Astrocyte (in vitro differentiated cells and primary cell): ENCODE measurements at places on chromosomes 1 and 21.

GRCh38 chr1:47968556-47968888 lies 28.7 kb downstream of the TRABD2B start:
- no peak for DNase-seq

- DNase-seq = peak; percentile 17
These were observed at the start of gene PALMD for GRCh38 chr1:99645699-99646531. Gene PALMD (plus strand): TSS chr1:99646113. CDS start chr1:99646318, 205 bp downstream.

GRCh38 chr1:90142697-90143096 lies 147.8 kb downstream of the ZNF326 start:
- no peak for DNase-seq

DNA sequence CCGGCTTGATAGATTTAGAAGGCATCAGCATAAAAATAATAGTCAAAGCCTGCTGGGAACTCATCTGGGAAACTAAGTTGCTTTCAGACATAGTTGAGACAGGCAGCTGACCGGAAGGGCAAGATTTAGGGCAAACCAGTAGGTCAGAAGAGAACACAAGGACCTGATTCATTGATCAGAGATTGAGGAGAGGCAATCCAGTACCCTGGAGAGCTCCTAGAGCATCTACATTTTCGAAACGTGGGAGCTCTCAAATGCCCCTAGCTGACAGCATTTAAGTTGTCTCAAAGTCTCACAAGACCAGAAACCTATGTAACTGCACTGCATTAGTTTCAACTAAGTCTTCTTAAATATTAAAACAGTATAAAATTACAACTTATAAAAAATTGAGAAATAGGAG lies 22.9 kb upstream of the MTF2 start:
- DNase-seq = peak; percentile 21

GRCh38 chr21:29130270-29130969 lies at the start of gene MAP3K7CL:
Gene MAP3K7CL (plus strand): TSS chr21:29130644. CDS start chr21:29133345, 2,701 bp downstream.
- peak; percentile 100 for DNase-seq

- peak; percentile 90 for DNase-seq
These were observed at the start of gene ZBTB8OS for GRCh38 chr1:32650248-32650751. Gene ZBTB8OS (minus strand): TSS chr1:32650550. CDS start chr1:32650529, 21 bp downstream.

GRCh38 chr21:46666941-46667740 lies 31.7 kb downstream of the PRMT2 start:
- DNase-seq = peak; percentile 39

DNA sequence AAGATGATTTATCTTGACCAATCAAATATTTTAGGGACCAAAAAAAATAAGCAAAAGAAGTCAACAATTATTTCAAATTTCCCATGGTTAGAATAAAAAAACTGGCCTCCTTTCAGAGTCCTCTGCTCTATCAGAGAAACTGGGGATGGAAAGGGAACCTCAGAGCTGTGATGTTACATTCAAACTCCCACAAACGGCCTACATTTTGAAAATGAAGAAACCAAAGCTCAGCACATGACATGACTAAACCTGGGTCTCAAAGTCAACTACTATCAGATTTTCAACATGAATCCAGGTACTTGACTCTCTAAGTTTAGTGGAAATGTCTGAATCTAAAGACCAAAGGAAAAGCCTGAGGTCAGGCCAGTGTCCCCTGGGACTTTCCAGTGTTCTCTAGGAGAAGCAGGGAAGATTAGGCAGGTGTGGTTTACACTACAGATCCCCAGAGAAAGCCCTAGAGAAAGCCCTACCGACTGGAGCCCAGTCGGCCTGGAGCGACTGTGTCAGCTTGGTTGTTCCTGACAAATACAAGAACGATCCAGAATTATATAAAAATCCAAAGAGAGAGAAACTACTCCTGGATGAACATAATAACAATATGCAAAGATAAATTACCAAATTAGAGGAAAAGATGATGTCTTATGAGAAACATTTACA lies 24.8 kb downstream of the JAK1 start:
- no peak for DNase-seq

- no peak for DNase-seq
These were observed 35.4 kb downstream of the OR2C3 start for GRCh38 chr1:247500865-247501264.

- peak; percentile 99 for DNase-seq
These were observed 49.0 kb downstream of the MAP10 start for GRCh38 chr1:232853994-232854797.

DNA sequence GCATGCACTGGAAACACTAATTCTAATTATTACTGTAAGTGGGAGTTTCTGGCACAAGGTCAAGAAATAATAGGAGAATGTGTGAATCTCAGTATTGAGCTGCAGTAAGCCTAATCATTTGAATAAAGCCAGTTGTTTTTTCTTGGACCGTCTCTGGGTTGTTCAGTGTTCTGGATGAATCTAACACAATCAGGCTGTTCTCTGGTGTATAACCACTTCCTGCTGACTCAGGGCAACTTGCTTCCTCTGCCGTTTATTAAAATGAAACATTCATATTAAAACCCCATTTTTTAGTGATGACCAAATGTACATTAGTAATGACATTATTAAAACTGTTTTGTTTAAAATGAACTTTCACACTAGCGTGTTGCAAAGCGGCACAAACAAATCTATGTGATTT lies 273.1 kb upstream of the SNX7 start:
- DNase-seq = peak; percentile 84

- no peak for DNase-seq
These were observed 39.7 kb downstream of the CHD5 start for GRCh38 chr1:6140413-6140812.

DNA sequence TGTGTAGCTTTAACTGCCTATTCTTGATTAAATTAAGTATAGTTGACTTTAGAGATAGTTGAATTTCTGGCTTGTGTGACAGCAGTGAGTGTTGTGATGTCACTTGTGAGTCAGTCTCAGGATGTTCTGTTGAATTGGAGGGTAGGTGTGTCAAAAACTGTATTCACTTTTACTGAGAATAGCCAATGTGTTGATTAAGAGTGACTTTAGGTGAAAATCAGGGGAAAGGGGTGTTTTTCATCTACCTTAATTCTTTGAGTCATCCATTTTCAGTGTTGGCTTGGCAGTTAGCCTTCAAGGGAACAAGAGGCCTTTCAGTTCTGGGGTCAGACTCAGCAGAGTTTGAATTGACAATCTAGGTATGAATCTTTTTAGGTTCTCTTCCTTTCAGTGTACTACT lies 75.9 kb downstream of the CDC14A start:
- DNase-seq = no peak

GRCh38 chr21:16117331-16117730 lies 387.5 kb downstream of the USP25 start:
- peak; percentile 45 for DNase-seq

DNA sequence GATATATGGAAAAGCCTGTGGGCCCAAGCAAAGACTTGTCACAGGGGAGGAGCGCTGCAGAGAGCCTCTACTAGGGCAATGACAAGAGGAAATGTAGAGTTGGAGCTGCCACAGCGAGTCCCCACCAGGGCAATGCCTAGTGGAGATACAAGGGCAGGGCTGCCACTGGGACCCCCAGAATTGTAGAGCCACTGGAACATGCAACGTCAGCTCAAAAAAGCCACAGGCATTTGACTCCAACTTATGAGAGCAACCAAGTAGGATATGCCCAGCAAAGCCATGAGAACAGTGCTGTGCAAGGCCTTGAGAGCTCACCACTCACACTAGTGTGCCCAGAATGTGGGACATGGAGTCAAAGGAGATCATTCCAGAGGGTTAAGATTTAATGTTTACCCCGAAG lies 63.7 kb upstream of the CAMK1G start:
- DNase-seq = no peak

GRCh38 chr1:244092964-244093638 lies 42.0 kb downstream of the ZBTB18 start:
- no peak for DNase-seq

DNA sequence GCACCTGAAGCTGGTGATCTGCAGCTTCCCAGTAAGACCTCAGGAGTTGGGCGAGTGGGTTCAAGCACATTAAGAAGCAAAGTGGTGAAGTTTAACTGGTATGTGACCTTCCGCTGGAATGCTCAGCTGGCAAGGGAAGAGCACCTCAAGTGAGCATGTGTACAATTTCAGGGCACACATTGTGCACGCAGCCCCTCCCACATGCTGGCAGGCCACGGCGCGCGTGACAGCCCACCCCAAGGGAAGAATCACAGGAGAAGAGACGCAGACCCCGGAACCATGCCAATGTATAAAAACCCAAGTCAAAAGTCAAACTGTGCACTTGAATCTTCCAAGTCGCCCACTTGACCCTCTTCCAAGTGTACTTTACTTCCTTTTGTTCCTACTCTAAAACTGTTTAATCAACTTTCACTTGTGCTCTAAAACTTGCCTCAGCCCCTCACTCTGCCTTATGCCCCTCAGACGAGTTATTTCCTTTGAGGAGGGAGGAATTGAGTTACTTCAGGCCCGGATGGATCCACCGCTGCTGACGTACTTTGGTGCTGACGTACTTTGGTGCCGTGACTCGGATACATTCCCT lies 20.0 kb downstream of the LRRC3 start:
- no peak for DNase-seq

DNA sequence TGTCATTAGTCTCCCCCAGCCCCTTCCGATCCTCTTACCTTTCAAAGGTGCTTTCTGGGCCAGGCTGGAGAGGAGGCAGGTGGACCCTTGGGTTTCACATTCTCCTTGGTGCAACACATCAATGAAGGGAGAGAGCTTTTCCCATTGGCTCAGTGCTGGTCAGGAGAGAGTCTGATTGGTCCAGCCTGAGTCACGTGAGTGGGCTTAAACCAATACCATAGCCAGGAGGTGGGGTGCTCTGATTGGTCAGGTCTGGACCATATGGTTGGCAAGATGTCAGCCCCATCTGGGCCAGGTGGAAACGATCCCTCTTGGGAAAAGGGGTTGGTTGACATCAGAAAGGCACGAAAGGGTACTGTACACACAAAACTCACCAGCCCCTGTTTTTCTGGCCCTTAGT lies 44.8 kb upstream of the ABCG1 start:
- DNase-seq = no peak

DNA sequence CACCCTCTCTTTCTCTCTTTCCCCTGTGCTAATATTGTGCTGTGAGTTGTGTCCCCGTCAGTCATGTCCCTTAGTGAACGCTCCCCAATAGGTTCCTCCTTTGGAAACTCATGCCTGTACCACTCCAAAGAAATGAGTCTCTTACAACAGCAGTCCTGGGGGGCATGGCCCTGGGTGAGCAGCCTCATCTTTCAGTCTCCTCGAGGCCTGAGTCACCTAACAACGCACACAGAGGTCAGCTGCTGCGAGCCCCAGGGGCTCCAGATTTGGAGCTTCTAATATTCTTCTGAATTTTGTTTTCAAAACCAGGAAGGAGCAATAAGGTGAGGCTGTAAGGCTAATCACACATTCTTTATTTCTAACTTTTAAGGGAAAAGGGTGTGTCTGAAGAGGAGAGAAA lies 30.5 kb upstream of the ZBTB8A start:
- no peak for DNase-seq

DNA sequence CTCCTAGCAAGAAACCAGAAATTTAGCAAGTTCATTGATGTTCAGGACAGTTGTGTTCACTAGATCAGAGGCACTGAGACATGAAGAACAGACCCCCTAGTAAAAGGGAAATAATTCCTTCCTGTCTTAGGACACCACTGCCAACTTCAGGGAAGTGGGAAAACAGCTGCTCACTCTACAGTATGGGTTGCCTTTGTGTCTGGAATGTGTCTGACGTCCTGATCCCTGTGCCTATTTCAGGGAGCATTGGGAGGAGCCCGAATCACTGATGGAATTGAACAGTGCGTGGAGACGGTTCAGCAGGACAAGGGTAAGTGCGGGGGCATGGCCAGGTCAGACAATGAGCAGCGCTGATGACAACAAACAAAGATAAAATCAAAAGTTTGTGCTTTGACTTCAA lies 21.0 kb downstream of the S100A11 start:
- DNase-seq = no peak

GRCh38 chr1:226424221-226425003 lies 16.5 kb upstream of the PARP1 start:
- peak; percentile 47 for DNase-seq

DNA sequence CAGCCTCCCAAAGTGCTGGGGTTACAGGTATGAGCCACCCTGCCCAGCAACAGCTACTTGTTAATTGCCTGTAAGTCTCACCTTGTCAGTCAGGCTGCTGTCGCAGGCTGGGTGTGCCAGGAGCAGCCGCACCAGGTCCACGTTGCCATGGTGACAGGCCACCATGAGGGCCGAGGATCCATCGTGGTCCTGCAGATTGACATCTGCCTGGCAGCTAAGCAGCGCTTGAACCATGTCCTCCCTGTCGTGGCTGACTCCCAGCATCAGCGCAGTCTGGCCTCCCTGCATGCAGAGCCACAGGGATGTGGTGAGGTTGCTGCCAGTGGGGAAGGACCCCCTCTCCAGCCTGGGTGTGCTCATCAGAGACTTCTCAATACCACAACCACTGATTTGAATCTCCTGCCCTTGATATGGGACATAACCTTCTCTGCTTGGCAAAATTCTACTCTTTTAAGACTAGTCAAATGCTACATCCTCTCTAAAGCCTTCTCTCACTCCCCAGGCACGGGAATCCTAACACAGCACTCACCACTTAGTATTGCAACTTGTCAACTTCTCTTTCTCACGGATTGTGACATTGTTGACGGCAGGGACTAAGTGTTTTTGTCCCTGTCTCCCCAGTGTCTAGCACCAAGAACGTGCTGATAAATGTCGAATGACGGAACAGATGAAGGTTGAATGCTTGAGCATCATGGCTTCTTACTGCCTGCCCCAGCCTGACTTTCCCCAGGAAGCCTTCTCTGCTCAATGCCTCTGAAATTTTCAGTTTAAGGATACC lies 52.9 kb downstream of the L1TD1 start:
- no peak for DNase-seq

DNA sequence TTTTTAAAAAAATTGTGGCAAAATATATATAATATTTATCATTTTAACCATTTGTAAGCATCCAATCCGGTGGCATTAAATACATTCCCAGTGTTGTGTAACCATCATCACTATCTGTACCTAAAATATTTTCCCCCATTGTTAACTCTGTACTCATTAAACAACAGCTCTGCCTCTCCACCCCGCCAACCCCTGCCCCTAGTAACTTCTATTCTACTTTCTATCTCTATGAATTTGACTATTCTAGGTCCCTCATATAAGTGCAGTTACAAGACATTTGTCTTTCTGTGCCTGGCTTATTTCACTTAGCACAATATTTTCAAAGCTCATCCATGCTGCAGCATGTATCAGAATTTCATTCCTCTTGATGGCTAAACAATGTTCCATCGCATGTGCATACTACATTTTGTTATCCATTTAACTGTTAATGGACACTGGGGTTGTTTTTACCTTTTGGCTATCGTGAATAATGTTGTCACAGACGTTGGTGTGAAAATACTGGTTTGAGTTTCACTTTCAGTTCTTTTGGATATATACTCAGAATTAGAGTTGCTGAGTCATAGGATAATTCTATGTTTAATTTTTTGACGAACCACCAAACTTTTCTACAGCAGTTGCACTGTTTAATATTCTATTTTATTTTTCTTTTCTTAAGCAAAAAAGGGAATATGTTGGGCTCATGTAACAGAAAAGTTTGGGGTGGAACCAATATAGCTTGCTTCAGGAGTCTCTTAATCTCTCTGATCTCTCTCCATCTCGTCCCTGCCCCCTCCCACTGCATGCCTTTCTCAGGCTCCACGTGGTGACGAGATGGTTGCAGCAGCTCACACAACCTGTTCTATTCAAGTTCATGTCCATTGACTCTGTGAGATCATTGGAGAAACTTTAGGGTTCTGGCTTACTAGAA lies 25.2 kb upstream of the RCAN1 start:
- no peak for DNase-seq

GRCh38 chr1:13550663-13551062 lies 33.0 kb upstream of the PDPN start:
- DNase-seq = no peak

- DNase-seq = no peak
These were observed 355.1 kb upstream of the RUNX1 start for GRCh38 chr21:35404247-35404646.
